H54 (cell line): ENCODE measurements at places on chromosomes 5 and 9.
A peak's percentile ranks its signal among the peaks of the same experiment; 100 is the strongest.

DNA sequence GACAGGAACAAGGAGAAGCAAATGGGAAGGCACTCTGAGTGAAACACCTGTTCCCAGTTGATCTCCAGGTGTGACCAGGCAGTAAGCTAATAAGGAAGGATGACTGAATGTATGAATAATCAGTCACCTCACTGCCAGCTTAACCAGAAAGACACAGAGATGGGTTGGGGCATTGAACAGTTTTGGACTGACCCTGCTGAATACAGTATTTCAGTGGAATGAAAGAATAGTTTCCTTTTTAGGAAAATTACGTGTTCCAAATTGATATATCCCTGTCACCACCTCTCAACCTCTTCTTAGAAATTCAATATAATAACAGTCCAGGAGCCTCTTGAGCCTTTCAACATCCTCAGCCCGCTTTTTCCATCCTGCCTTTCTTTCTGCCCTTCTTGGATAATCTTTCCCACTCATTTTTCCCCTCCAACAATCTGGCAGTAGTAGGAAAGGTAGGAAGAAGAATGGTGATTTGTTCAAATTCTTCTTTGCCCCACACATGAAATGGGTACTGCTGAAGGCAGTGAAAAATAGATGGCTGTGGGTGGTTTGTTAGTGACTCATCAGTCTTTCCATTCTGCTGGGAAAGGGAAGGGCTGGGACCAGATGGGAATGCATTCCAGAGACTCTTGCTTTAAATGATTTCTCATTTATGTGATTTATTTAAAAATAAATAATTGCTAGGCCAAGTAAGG is 117.9 kb downstream of the ZSWIM6 start:
- peak; percentile 9 for DNase-seq

DNA sequence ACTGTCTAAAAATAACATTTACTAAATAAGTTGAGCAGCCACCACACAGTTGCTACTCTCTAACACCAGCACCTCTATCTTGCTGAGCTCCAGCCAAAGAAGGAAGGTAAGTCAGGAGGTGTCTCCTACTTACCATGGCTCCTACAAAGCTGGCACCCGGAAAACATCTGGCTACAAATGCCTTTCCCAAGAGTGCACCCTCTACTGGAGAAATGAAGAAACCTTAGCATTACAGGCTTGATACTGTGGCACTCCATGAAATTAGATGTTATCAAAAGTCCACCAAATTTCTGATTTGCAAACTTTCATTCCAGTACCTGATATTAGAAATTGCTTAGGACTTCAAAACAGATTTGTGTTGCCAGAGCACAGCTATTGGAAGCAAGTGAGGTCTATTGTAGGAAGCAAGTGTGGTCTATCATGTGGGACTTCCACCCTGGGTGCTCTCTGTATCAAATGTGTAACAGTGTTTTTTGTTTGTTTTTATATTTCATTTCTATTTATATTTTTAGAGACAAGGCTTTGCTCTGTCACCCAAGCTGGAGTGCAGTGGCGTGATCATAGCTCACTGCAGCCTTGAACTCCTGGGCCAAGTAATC is 25.7 kb upstream of the RFK start:
- no peak for DNase-seq

DNA sequence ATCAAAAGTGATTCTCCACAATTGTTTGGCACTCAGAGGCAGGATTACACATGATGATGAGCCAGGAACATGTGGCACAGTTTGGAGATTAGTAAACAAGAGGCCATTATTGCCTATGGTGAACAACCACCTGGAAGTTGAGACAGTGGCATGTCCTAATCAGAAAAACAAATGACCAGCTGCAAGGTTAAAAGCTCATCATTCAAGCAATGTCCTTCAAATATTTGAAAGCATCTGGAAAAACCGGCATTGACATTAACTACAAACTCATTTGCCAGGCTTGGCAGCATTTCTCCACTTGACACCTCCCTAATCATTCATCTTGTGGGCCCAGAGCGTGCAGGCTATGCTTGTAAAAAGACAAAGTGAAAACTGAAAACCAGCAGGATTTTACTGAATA is 80.6 kb upstream of the MEGF10 start:
- no peak for DNase-seq

DNA sequence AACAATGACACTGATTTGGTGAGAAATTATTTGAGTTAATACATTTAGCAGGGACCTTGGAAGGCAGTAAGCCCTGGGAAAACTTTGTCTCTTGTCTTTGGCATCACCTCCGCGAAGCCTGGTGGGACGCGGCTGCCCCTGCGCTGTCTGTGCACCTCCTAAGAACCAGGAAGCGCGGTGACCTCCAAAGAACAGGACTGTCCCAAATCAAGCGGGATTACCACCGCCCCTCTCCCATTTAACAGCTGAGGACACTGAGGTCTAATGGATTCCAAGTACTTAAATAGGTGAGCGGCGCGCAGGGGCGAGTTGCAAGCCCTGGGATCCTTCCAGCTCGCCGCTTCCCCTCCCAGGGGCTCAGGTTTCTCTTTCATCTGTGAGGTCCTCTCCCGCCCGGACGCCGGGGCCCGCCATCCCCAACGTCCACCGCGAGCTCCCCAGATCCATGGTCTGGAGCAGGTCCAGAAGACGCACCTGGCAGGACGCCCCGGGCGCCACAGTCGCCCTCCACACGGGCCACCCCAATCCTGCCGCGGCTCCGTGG is 432 bp downstream of the STARD4 start:
- no peak for DNase-seq
